ENCODE measurements at places on chromosomes 2 and 18.

GRCh38 chr2:227183657-227184367 lies 19.4 kb downstream of the COL4A3 start:
- DNase-seq = peak; percentile 44

DNA sequence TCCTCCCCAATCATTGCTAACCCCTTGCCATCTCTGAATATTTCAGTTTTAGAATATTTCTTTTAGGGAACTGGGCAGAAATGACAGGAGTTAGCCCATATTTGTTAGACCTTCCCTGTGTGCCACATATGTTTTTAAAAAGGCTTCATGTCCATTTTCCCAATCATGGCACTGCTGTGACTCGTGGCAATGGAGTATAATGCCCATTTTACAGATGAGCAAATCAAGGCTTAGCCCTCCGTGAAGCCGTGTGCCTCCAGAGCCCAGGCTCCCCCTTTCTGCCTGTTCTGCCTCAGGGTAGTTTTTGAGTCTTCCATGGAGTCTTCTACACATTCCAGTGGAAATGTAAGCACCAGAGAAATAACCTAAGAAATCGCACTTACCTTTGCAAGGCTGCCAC lies 130.1 kb downstream of the KCTD1 start:
- DNase-seq = no peak

GRCh38 chr2:159227467-159227866 lies 59.0 kb downstream of the WDSUB1 start:
- DNase-seq = no peak

DNA sequence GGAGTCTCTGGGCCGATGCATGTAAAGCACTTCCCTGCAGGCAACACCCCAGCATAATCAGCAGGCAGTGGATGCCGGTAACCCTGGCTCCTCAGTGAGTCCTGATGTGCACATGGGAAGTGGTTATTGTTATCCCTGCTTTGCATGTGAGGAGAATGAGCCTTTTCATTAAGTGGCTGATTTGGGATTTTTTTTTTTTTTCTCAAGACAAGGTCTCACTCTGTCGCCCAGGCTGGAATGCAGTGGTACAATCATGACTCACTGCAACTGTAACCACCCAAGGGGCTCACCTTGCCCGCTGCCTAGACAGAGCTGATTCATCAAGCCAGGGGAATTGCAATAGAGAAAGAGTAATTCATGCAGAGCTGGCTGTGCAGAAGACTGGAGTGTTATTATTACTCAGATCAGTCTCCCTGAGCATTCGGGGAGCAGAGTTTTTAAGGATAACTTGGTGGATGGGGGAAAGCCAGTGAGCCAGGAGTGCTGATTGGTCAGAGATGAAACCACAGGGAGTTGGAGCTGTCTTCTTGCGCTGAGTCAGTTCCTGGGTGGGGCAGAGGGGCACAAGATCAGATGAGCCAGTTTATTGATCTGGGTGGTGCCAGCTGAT lies 95.4 kb downstream of the SOCS6 start:
- peak; percentile 96 for DNase-seq

DNA sequence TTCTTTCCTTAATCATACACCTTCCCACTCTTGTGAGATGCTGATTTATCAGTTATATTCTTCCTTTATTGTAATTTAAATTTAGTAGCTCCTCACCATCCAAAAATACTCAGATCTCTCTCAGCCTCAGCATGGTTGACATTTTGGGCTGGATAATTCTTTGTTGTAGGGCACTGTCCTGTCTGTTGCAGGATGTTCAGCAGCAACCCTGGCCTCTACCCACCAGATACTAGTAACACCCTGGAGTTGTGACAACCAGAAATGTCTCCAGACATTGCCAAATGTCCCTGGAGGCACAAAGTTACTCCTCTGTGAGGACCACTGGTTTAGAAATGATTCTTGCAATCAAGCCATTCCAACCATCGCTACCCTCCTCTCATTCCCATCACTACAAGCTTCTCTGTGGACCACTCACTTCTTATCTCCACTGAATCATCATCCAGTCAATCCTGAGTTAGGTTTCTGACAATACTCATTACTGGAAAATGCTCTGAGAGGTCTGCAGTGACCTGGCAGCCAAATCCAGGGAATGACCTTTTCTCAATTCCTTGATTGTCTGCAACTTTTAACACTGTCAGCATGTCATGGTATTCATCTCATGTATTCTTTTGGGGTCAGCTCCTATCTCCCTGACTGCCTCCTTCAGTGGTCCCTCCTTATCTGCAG lies 43.3 kb downstream of the OSBPL6 start:
- no peak for DNase-seq

DNA sequence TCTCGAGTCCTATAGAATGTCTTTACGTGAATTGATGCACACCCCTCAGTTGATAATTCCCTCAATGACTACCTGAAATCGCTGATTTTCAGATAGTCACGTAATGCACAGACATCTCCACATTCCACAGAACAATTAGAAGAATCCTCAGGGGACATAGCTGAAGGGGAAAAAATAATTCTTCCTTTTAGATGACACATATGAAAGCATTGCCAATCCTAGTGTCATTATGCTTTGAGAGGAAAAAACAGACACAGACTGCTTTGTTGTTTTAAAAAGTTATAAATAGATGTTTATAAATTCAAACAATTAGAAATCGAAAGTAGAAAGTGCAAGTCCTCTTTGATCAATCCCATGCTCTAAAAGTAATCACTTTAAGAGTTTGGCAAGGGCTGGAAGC lies 100.6 kb upstream of the FN1 start:
- DNase-seq = peak; percentile 64
